Fibroblast of the conjunctiva (primary cell): ENCODE measurements at places on chromosomes 6 and 20.

- DNase-seq: peak; percentile 62
Measured at GRCh38 chr6:144710207-144710606, 425.1 kb downstream of the UTRN start.

GRCh38 chr6:118876814-118877213 is 17.1 kb upstream of the ASF1A start:
- DNase-seq: no peak

- no peak for DNase-seq
Measured at GRCh38 chr20:10316582-10316981, 98.0 kb downstream of the SNAP25 start.

- DNase-seq: no peak
Measured at GRCh38 chr20:13158369-13158768, 62.7 kb upstream of the ISM1 start.

DNA sequence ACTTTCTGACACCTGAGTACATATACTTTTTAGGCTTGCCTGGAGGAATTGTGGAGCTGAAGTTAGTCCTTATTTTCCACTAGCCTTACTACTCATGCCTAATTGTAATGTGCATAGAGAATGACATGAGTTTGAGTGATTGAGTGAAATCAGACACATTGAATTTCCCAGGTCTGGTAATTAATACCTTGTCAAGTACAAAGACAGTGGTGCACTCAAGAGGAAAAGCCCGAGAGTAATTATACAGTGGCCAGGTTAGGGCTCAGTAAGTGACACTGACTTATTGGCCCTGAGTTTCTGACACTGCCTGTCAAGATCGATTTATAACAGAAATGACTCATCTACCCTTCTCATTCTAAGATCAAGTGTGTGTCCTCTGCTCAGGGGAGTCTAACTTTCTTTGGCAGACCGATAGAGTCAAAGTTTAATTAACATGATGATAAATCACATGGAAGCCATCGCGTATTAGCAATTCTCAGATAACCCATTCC is 288.3 kb downstream of the TPBG start:
- no peak for DNase-seq

- DNase-seq: peak; percentile 26
Measured at GRCh38 chr20:57440678-57441509, 49.7 kb downstream of the RBM38 start.

GRCh38 chr20:25277051-25277801 is 29.3 kb downstream of the PYGB start:
- no peak for DNase-seq

- peak; percentile 98 for DNase-seq
Measured at GRCh38 chr20:54132612-54133433, 41.0 kb downstream of the CYP24A1 start.

GRCh38 chr6:134654751-134655150 is 295.1 kb downstream of the ALDH8A1 start:
- no peak for DNase-seq

DNA sequence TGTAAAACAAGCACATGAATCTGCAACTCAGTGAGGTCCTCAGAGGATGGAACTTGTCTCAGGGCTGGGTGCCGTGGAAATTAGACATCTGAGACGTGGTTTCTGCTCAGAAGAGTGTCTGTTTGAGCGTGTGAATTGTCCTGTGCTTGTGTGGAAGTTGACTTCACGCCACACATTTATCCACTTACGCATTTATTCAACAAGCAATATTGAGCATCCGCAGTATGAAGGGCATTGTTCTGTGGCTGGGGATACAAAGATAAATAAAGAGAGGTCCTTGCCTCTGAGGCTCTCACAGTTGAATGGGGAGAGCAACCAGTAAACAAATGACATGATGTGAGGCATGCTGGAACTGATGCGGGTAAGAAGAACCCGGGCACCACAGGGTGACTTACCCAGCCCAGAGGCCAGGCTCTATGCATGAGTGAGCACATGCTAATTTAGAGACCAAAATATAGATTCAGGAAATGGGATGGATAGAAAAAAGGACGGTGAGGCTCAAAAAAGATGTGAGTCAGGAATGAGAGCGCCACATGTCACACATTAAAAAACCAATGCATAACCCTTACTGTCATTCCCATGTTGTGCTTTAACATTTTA is 60.4 kb downstream of the SOBP start:
- no peak for DNase-seq

DNA sequence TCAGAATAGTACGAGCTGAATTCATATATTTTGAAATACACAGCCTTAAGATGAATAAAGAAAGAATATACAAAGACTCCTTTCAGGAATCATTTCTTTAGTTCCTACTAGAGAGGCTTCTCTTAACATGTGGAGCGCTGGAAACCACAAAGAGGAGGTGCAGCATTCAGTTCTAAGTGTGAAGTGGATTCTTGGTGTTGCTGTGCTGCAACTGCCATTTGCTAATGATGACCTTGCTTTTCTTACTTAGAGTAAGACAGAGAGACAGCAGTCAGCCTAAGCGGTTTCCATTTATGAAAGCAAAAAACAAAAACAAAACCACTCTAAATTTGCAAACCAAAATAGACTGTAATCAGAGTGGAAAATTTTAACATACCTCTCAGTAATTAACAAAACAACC is 629.0 kb downstream of the EPHA7 start:
- no peak for DNase-seq

GRCh38 chr6:77463861-77464494 is 687 bp upstream of the HTR1B start:
- DNase-seq: no peak

DNA sequence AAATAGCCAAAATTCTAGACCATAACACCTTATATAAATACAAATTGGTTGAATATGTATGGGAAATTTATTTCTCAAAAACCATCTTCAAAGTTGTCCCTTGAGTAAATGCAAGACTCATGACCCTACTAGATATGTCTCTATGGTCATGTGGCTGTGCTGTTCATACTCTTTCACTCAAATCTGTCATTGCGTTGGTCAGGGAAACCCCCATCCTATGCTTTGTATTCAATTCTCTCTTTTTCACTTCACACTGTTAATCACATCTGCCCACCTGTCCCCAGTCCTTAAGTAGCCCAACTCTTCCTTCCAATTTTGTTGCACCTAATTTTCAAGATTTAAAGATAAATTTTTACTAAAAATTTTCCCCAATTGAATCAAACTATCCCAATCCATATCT is 51.0 kb downstream of the RPS12 start:
- DNase-seq: no peak

- no peak for DNase-seq
Measured at GRCh38 chr6:152118678-152119077, 311.2 kb downstream of the ESR1 start.

DNA sequence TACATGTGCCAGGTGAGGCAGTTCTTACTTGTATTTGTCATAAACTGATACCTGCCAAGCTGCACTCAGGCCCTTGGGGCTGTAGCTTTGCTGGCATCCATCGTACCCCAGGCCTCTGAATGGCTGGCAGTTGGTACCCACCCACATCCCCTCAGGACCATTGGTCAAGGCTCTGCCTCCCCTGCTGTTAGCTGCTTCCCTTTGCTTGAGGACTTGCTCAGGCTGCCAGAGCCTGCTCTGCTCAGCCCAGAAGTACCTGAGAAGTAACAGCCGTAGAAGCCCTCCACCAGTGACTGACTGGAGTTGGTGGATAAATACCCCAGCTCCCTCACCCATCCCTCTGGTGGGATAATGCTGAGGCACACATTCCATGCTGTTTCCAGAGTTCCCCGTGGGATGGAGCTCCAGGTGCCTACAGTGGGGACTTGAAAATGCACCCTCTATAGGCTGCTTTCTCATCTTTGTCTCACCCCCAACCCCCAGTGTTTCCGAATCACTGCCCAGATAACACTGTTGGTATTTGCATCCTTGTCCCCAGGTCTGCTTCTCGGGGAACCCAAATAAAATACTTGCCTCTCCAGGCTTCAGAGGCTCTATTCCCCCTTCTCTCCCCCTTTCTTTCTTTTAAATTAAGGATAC is 7.3 kb downstream of the EBF4 start:
- no peak for DNase-seq

DNA sequence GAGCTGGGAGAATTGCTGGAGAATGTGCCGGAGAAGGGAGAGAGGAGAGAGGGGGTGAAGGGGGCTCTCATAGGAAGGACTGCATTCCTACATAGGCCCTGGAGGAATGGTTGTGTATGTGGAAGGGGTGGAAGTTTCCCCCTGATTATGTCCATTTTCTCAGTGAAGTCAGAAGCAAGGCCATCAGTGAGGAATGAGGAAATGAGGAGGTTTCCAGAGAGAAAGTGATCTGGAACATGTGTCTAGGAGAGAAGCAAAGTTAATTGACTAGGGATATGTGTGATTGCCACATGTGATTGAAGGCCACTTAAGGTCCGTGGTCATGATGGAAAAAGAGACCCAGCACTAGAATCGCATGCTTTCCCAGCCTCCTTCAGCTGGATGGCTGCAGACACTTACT is 42.3 kb downstream of the TBPL1 start:
- no peak for DNase-seq

GRCh38 chr6:34484899-34485298 is 19.0 kb downstream of the PACSIN1 start:
- no peak for DNase-seq

DNA sequence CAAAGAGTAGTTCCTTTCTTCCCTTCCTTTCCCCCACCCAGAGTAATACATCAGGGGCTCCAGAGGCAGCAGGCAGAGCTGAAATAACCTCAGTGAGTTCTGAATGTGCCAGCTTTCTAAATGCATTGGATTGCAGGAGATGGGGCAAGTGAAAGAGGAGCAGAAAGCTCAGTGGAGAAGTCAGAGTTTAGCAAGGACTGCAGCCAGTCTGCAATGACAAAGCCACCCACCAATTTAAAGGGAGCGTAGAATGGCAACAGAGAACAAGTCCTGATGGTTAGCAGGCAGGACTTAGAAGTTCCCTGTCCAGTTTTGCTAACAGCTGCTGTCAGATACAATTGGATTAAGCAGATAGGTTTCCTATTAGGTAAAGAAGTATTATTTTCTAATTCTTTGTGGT is 203.4 kb upstream of the RIN2 start:
- DNase-seq: no peak

DNA sequence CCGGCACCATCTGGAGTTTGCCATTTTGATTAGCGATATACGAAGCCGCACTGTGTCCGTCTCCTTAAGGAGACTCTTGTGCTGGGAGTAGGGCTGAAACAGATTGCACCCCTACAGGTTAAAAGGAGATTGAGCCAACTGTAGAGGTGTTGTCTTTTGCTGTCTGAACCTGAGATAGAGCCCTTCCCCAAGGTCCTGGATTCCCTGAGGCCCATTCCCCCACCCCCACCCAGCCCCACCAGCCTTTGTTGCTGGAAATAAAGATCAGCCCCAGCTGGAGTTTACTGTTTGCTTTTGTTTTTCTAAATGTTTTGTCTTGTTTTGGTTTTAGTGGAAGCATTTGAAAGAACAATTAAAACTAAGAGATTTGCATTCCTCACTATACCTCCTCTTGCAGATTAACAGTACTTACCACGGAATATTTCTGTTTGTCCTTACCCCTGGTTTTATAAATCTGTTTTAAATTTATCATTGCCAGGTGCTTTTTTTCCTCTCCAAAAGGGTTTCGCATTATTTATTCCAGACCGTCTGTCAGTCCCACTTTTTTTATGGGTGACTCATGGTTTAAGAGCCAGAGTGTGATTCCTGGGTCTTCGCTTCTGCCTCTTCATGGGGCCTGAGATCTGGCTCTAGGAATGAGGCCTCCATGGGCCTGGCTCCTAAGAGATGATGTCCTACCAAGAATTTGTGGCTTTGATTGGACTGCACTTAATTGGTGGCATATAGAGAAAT is 169.2 kb downstream of the DTNBP1 start:
- no peak for DNase-seq

GRCh38 chr20:50561379-50562078 is 51.3 kb downstream of the PTPN1 start:
- DNase-seq: peak; percentile 89

GRCh38 chr20:61308477-61308774 is 56.4 kb downstream of the CDH4 start:
- DNase-seq: no peak
